Cortex of kidney (tissue), 1 donor: ENCODE measurements at places on chromosomes 1 and 21.

- DNase-seq, result no peak
Observed at GRCh38 chr1:185360714-185361113, 43.7 kb upstream of the IVNS1ABP start.

GRCh38 chr1:3633344-3634058, 8.7 kb downstream of the TPRG1L start:
- DNase-seq, result no peak

DNA sequence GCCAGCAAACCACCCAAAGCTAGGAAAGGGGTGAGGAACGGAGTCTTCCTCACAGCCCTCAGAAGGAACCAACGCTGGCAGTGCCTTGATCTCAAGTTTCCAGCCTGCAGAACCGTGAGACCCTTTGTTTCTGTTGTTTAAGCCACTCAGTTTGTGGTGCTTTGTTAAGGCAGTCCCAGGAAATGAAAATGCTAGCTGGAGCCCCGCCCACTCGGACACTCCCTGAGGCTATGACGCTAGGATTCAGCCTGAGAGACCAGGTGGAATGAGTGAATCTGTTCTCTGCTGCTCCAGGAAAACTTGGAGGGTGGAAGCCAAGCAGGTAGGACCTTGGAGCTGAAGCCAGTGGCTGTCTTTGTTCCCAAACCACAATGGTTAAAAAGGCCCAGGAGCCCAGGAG, 196.5 kb upstream of the POU3F1 start:
- DNase-seq, result no peak

DNA sequence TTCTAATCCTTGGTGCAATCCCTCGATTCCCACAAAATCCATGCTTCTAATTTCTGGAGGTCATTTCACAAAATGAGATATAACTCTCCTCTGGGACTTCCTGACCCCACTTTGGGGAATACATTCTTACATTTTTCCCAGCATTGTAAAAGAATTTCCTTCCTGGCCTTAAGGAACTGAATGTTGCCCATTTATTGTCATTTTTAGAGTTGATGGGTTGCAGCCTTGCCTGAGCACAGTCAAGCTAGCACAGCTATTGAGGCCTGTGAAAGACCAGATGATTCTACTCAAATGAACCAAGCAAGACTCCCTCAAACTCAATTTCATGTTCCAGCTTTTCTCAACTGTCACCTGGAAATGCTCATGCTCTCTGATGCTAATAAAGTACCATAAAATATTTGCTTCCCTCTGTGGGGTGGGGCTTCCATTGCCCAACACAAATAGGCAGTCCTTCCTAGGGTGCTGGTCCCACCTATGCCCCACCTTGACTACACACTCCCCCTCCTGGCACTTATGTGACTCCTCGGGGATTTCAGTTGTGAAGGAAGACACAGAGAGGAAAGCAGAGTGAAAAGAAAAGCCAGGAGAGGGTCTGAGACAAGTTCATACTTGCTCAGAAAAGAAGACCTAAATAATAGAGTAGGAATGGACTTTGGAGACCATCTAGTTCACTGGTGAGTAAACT, 24.0 kb upstream of the CDC7 start:
- no peak for DNase-seq

DNA sequence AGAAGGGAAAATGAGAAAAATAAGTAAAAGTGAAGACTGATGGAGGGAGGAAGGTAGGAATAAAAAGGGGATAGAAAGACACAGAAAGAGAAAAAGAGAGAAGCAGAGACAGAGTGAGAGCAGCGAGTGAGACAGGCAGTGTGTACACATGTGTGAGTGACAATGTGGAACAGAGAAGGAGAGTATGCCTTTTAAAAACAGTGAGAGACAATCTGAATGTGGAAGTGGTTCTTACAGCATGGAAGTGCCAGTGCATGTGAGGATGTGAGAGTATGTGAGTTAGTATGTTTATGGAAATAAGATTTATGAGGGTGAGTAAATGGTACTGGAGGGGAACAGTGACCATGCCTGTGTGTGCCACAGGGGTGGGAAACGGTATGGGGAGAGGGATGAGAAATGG, 1.2 kb downstream of the NEGR1 start:
- no peak for DNase-seq

- no peak for DNase-seq
Observed at GRCh38 chr1:68346188-68346808, 103.5 kb downstream of the RPE65 start.

GRCh38 chr1:207875532-207875931, 35.4 kb downstream of the CD34 start:
- no peak for DNase-seq

DNA sequence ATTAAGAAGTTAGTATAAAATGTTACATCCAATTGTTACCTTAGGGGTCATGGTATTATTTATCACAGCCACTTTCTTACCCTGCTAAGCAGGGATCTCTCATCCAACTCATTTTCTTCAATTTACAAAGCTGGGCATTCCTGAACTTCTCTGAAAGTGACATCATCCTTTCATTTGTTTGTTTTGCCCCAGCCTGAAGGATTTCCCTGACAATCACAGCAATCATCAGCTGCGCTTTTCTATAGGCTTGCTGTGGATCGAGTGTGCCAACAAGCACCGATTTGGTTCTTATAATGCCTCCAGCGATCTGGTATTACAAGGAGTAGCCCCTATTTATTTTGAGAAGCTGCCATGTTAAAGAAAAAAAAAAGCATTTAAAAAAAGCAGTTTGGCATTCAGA, 240.2 kb downstream of the USH2A start:
- no peak for DNase-seq

DNA sequence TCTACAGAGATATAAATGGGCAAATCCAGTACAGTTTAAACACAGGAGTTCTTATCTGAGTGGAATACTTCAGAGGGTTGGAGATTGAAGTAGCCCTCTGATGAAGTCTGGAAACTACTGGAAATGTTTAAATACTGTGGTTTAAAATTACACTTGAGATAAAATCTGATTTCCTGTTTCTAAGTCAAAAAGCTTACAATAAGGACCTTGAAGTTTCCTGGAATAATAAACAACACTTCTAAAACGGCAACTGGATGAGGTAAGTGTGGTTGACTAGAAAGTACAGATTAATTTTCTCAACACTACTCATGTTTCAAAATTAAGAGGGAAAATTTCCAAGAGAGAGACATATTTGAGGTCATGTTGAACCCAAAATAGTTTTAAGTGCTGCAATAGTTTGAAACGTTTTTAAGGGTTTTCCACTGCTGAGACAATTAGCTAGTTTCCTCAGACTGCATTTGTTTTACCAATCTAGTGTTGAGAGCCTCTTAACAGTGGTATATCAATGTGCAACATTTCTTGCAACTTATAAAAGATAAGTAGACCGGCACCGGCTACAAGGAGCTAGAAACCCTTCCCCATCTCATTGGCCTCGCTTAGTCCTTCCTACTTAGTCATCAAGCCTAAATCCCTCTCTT, 27.4 kb downstream of the KCNA3 start:
- DNase-seq, result no peak

DNA sequence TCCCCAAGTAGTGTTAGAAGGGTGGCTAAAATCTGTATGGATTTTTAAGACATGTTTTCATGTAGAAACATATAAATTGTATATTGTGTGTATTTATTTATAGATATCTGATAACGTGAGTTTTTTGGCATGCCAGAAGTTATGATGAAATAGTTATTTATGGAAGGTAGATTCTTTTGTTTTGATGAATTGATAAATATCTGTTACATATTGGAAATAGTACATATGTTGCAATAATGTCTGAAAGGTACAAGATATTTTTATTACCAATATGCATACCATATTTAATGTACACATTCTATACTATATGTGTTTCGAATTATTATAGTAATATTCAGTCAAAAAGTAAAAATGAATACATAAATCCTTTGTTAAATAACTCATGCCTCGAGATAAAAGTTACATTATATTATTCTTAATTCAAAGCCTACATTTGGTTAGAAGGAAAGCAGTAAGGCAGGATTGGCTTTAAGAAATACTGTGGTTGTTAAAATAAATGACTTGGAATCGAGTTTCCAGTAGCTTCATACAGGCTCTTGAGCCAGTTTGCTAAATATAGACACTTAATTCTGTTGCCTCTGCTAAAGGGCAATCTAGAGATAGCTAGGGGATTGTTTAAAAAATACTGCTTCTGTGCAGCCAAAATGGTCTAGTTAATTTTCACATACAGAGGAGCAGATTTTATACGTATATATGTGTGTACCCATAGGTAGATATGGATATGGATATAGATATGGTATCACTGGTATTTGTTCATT, 1175.1 kb upstream of the B3GALT2 start:
- DNase-seq, result no peak

DNA sequence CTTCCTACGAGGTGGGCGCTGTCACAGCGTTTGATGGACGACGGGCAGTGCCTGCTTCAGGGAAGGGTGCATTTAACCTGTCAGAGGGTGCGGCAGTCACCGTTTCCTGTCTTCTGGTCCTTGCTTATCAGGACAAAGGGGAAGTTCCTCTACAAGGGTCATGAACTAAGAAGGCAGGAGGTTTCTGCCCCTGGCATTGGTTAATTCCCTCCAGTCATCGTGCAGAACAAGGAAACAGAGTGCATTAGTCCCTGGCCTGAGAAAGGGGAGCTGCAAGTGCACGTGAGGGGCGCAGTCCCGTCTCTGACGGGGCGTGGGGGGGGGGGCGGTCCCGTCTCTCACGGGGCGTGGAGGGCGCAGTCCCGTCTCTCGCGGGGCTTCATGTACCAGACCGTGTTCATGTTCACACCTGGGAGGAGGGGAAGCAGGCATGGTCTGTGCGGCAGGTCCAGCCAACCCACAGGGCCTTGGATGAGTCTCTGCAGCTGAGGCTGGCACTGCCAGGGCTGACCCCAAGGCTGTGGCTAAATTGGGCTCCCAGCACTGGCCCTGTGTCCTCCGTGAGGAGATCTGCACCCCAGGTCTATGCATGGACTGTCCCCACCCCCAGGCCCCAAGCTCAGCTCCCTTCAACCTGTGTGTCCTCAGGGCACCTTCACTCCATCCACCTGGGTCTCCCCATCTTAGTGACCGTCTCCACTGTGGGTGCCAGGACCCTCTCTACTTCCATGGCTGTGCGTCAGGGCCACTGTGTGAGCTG, 89.2 kb upstream of the COL6A1 start:
- no peak for DNase-seq

DNA sequence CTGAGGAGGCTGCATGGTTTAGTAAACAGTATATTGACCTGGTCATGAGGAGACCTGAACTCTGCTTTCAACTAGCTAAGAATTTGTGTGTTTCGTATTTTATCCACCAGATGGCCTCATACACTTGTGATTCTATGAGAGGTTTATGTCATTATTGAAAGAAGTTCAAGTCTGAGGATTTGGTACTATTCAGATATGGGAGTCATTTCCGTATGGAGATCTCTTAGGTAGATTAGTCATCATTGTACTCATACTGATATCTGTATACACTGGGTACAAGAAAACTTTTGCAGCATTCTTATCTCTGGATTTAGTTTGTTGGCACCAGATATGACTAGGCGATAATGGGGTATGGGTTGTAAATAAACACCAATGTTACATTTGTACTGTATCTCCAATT, 26.6 kb downstream of the ATF6 start:
- DNase-seq, result no peak

DNA sequence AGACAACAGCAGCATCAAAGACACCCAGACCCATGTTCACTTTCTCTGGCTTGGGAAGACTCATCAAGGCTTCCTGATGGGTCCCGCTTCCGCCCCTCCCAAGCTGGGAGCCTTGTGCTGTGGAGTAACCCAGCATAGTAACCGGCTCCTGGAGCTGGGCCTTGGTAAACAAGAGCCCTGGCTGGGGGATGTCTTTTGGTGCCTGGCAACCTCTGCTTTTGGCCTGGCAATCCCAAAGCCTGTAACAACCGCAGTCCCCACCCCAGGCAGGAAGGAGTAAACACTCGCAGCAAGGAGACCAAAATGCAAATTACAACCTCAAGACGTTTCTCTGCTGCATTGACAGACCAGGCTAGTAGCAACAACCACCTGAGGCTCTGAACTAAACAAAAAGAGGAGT, 16.9 kb upstream of the THRAP3 start:
- no peak for DNase-seq

- no peak for DNase-seq
Observed at GRCh38 chr1:75787524-75787923, 1.5 kb downstream of the RABGGTB start.

- DNase-seq, result no peak
Observed at GRCh38 chr1:71041806-71042205, 5.8 kb downstream of the PTGER3 start.

GRCh38 chr1:155596864-155597263, 13.2 kb upstream of the MSTO1 start:
- DNase-seq, result no peak

- no peak for DNase-seq
Observed at GRCh38 chr1:111369645-111370044, 57.9 kb downstream of the OVGP1 start.

GRCh38 chr1:233006108-233006507, 55.7 kb downstream of the NTPCR start:
- no peak for DNase-seq

GRCh38 chr1:28078262-28078661, 10.1 kb downstream of the EYA3 start:
- no peak for DNase-seq

- no peak for DNase-seq
Observed at GRCh38 chr1:150409504-150410362, 45.8 kb downstream of the RPRD2 start.

GRCh38 chr21:29511096-29511495, 212.4 kb downstream of the BACH1 start:
- no peak for DNase-seq

GRCh38 chr21:44940116-44940631, 345 bp downstream of the SLX9 start:
- no peak for DNase-seq

- DNase-seq, result no peak
Observed at GRCh38 chr1:194755241-194755994, 1569.0 kb upstream of the B3GALT2 start.

GRCh38 chr1:164774819-164775654, 216.1 kb downstream of the PBX1 start:
- DNase-seq, result no peak

GRCh38 chr1:104073463-104073902, 323.8 kb downstream of the AMY1C start:
- no peak for DNase-seq

GRCh38 chr21:15493646-15494045, 236.1 kb upstream of the USP25 start:
- no peak for DNase-seq

DNA sequence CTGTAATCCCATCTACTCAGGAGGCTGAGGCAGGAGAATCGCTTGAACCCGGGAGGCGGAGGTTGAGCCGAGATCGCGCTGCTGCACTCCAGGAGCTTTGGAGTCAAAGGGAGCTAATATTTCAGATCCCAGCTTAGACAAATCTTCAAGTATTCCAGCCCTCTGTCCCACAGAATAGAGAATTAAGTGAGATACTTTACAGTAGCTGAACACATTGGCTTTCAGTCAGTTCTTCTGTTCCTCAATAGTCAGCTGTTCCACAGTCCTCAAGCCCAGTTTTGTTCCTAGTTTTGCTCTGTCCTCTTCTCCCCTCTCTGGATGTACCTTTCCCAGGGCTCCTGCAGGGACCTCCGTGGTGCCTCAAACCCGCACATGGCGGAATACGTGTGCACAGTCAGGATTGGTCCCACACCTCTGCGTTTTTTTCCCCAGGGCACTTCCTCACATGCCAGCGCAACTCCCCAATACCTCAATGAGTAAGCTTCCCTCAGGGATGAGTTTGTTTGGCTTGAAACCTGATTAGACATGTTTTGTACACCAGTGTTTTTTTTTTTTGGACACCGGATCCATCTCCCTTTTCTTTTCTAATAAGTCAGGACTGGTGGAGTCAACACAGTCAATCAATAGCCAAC, 1.2 kb downstream of the MFN2 start:
- no peak for DNase-seq
